CD8-positive, alpha-beta memory T cell (primary cell): ENCODE measurements at places on chromosomes 3 and 15. TPM values are rescaled to one million over a fixed set of nuclear protein-coding genes. Genes with fewer than 3 reads are reported as not detected.

RBPMS2 gene
- total RNA-seq: not detected

PLSCR2 gene
- not detected for total RNA-seq

OR5K2 gene
- not detected for total RNA-seq

MYO5A gene
- 31.0 TPM for total RNA-seq

NOX5 gene
- total RNA-seq: not detected

CDHR4 gene
- not detected for total RNA-seq

GABRG3 gene
- total RNA-seq: not detected

UPK1B gene
- not detected for total RNA-seq

USF3 gene
- 13.2 TPM for total RNA-seq

SKIC8 gene
- 62.9 TPM for total RNA-seq

CHRNA3 gene
- total RNA-seq: not detected

ARHGEF26 gene
- 0.13 TPM for total RNA-seq

ZFYVE19 gene
- 25.5 TPM for total RNA-seq

SLC35G2 gene
- 2.7 TPM for total RNA-seq

PYGO1 gene
- 0.07 TPM for total RNA-seq

CNTN4 gene
- not detected for total RNA-seq

CGNL1 gene
- total RNA-seq: not detected

MAP1A gene
- total RNA-seq: 0.75 TPM

DAZL gene
- 0.18 TPM for total RNA-seq

MAPKAPK3 gene
- 156 TPM for total RNA-seq

LIPC gene
- 0.47 TPM for total RNA-seq

TMEM212 gene
- total RNA-seq: not detected

ZBTB20 gene
- total RNA-seq: 6.3 TPM

EOMES gene
- 37.2 TPM for total RNA-seq

FLNB gene
- 11.5 TPM for total RNA-seq

CCR8 gene
- total RNA-seq: 5.3 TPM

ALDH1A2 gene
- 0.33 TPM for total RNA-seq

SLC2A2 gene
- not detected for total RNA-seq

IQCF5 gene
- not detected for total RNA-seq

LSAMP gene
- not detected for total RNA-seq

TTC14 gene
- 43.0 TPM for total RNA-seq

SCAANT1 gene
- not detected for total RNA-seq

OCA2 gene
- not detected for total RNA-seq

FSIP1 gene
- 0.63 TPM for total RNA-seq

LRTM1 gene
- total RNA-seq: not detected

PEX5L gene
- total RNA-seq: not detected

MORC1 gene
- not detected for total RNA-seq

ZBTB47 gene
- 0.48 TPM for total RNA-seq

SYNPR gene
- not detected for total RNA-seq

GPR171 gene
- 179 TPM for total RNA-seq

FAM162A gene
- total RNA-seq: 62.6 TPM

SERPINI2 gene
- total RNA-seq: not detected

FBXW12 gene
- total RNA-seq: not detected

POLQ gene
- 12.4 TPM for total RNA-seq

MUC13 gene
- not detected for total RNA-seq

DNAJA4 gene
- 32.6 TPM for total RNA-seq

PIF1 gene
- total RNA-seq: 14.7 TPM
